ENCODE measurements at places on chromosomes 12 and 14. TPM values are rescaled to one million over a fixed set of nuclear protein-coding genes. Genes with fewer than 3 reads are reported as not detected.

The EID3 gene
- 3.8 TPM for total RNA-seq

The KLRG1 gene
- 8.0 TPM for total RNA-seq

The RDH12 gene
- total RNA-seq: 0.10 TPM

The APOF gene
- not detected for total RNA-seq

The PRIMA1 gene
- 2.4 TPM for total RNA-seq

The POTEG gene
- total RNA-seq: not detected

The CCDC38 gene
- total RNA-seq: not detected

The RERGL gene
- 4.0 TPM for total RNA-seq

The VRTN gene
- total RNA-seq: not detected

The CCDC197 gene
- not detected for total RNA-seq

The OR6S1 gene
- not detected for total RNA-seq

The SALL2 gene
- 9.0 TPM for total RNA-seq

The KRT73 gene
- total RNA-seq: not detected

The TCL1B gene
- not detected for total RNA-seq

The MYRFL gene
- 0.31 TPM for total RNA-seq
